ENCODE measurements at places on chromosomes 6 and 20.

GRCh38 chr6:99434702-99435530 is 9.8 kb upstream of the PNISR start:
- DNase-seq, result no peak

GRCh38 chr6:170284126-170284773 is 6.6 kb downstream of the DLL1 start:
- no peak for DNase-seq

- DNase-seq, result no peak
Observed at GRCh38 chr6:135088281-135088680, 33.7 kb upstream of the HBS1L start.

GRCh38 chr6:114634016-114634415 is 291.2 kb upstream of the HS3ST5 start:
- no peak for DNase-seq

- DNase-seq, result no peak
Observed at GRCh38 chr6:27161946-27162603, 85.4 kb upstream of the PRSS16 start.

- no peak for DNase-seq
Observed at GRCh38 chr6:144353871-144354314, 68.8 kb downstream of the UTRN start.

DNA sequence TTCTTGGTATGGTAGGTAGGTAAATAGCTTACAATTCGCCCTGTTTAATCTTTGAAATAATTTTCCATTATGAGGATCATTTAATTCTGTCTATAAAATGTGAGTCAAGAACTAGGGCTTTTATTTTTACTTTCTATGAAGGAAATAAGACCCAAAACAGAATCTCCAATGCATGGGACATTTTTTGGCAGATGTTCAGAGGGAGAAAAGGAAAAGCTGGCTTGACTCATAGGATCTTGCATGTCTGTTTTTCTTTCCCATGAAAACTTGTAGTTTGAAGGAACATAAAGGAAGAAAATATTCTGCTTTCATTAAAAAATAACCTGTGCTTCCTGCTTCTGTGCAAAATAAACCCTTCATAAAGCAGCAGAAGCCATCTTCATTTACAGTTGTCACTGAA is 143.1 kb upstream of the INSM1 start:
- no peak for DNase-seq

DNA sequence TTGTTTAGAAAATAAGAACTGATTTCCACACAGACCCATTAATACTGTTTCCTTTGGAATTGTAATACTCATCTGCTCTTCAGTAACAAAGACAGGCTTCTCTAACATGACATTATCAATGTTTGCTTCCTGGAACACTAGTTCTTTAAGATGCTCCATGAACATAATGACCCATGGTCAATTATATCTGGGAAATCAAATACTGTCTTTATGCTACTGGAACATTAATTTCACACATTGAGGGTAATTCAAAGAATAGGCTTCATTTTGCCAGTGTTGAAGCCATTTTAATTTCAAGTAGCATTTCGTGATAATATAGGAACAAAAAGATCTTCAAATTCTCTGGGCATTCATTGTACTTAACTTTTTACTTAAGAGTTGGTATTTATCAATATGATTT is 80.9 kb downstream of the OPN5 start:
- no peak for DNase-seq

GRCh38 chr6:125688138-125688537 is 61.3 kb upstream of the HEY2 start:
- no peak for DNase-seq

GRCh38 chr6:134233180-134233955 is 84.5 kb downstream of the SGK1 start:
- DNase-seq, result no peak

DNA sequence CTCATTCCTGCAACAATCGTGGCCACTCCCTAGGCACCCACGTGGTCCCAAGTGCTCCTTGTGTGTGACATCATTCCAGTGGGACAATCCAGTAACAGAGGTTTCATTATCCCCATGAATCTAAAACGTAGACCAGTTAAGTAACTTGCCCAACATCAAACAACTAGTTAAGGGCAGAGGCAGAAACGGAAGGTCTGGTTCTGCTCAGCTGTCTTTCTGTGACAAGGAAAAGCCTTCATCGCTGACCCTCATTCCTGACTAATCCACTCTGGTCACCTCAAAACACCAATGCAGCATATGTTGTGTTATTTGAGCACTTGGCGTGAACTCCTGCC is 261.4 kb upstream of the JARID2 start:
- DNase-seq, result no peak

DNA sequence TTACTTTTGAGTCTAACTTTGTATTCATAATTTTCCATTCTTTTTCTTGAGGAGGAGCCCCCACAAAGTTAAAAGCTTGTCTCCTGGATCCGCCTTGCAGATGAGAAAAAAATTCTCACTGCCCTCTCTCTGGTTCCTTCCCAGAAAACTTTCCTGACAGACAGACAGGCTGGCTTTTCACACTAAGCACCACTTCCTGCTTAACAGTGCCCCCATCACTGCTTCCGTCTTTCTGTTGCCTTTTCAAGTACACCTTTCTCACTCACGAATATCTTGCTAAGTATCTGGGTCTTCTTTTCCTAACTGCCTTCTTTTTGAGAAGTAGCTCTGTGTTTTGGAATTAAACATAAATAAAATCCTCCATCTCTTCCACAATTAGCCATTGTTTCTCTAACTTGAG is 19.8 kb upstream of the LMBRD1 start:
- DNase-seq, result no peak

DNA sequence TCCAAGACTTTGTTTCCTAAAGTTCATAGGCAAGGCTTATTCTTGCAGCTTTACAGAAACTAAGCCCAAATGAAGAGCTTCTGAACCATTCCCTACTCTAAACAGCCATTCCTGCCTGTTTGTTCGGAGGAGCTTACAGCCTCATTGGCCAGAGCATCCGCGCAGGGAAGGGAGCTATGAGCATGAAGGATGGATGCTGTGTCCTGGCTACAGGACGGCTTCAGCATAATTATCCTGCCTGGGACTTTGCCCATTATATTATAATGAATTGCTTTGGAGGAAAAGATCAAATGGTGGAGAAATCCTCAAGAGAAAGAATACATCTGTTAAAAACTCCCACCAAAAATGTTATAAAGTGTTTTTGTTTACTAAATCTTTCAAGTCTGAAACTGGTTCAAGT is 378.2 kb upstream of the BTBD3 start:
- DNase-seq, result no peak
